ENCODE measurements at places on chromosomes 6 and 20.
A peak's percentile ranks its signal among the peaks of the same experiment; 100 is the strongest.

DNA sequence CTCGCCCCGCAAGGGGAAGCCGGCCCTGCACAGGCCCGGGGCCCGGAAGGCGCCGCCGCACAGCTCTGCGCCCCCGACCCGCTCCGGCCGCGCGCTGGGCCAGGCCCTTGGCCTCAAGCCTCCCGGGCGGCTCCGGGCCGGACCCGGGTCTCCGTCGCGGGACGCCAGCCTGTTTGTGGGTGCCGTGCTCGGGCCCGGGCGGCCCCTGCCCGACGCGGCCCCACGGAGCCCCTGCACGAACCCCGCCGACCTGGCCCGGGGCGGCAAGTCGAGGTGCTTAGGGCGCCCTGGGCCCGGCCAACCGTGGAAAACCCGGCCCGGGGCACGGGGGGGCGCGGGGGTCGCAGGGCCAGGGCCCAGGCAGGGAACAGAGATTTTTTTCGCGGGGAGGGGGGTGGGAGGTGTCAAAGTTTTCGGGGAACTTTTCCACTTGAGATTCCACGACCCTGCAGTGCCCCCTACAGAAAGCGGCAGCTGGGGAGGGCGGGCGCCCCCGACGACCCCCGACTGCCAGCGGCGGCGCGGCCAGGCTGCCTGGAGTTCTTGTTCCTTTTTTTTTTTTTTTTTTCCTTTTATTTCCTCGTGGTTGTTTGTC, 805 bp upstream of the STX16 start:
- peak; percentile 43 for DNase-seq

- peak; percentile 36 for DNase-seq
Measured at GRCh38 chr6:6057442-6058053, 50.8 kb upstream of the NRN1 start.

GRCh38 chr20:33680686-33681085, 5.5 kb downstream of the E2F1 start:
- DNase-seq = no peak

DNA sequence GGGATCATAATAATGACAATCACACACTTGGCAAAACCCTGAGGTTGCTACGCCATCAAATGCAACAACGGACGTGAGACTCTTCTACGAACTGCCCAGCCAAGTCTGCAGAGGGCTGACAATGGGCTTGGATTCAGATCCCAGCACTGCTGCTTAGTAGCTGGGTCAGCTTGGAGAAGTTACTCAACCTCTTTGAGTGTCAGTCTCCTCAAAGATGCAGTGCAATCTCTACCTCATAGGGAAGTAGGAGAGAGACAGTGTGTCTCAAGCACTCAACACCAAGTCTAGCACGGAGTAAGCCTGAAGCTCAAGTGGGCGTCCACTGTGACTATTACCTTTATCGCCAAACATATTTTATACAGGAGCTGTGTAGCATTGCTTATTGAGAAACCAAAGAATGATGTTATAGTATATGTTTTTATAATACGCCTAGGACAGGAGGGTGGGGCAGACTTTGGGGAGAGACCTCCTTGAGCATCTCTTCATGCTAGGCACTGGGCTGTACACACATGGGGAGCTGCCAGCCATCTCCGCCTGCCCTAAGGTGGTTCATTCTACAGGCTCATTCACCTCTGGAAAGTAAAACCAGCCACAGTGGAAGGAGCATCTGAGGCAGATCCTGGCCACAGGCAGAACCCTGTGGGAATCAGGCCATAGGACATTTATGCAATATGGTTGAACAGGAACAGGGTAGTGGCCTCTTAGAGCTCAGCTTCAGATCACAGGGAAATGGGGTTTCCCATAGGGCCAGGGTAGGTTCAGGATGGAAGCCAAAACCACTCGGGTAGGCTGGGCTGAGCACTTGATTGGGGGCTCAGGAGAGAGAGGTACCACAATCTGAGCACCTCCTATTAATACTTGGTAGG, 160.2 kb downstream of the MRPL14 start:
- DNase-seq = no peak

DNA sequence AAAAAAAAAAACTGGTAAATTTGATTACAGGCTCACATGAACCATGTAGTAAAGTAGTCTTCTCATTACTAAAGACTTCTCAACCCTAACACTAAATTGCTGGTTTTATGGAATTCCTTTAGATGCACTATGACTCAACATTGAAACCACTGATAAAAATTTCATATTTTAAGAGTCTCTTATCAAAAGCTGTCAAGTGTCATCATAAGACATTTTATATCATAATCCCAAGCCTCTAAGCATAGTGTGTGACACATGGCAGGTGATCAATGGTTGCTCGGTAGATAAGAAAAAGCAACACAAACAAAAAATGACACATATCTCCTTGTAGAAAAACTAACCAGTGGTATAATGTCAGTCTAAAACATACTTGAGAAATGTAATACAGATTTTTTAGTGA, 258.4 kb downstream of the RNGTT start:
- no peak for DNase-seq

DNA sequence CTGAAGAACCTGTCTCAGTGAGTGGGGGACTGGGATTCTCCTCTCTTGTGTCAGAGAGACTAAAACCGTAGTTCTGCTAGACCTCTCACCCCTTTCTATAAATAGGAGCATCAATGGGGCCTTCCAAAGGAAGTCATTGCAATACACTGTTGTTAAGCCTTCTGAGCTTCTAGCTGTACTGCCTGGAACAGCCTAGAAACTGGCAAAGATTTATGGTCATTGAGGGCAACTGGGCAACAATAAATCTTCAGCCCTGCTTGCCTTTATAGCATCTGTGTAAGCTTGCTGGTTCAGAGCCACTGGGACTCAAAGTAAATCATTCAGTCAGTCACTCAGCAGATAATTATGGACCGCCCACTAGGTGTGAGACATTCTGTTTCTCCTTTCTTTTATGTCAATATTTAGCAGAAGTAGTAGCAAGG, 53.2 kb downstream of the PPP1R14C start:
- DNase-seq = no peak

GRCh38 chr6:52407467-52407866, 12.7 kb upstream of the EFHC1 start:
- peak; percentile 58 for DNase-seq

- no peak for DNase-seq
Measured at GRCh38 chr20:1876217-1876921, 18.8 kb upstream of the SIRPA start.

DNA sequence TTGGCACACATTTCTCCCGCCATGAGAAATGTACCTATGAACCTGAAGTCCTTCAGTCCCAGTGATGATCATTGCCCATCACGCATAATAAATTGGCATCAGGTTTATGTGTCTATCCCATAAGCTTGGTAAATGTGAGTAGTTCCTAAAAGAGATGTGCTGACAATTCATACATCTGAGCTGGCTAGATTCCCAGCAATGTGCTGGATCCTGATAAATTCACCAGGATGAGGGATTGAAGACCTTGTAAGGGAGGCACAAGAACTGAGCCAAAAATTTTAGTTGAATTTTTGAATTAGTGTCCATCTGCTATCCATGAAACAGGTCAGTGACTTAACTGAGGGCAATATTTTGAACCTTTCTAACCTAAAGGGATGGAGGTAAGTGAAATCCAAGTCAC, 267.9 kb upstream of the CITED2 start:
- DNase-seq = no peak

GRCh38 chr6:133235221-133235620, 5.9 kb upstream of the EYA4 start:
- DNase-seq = no peak

DNA sequence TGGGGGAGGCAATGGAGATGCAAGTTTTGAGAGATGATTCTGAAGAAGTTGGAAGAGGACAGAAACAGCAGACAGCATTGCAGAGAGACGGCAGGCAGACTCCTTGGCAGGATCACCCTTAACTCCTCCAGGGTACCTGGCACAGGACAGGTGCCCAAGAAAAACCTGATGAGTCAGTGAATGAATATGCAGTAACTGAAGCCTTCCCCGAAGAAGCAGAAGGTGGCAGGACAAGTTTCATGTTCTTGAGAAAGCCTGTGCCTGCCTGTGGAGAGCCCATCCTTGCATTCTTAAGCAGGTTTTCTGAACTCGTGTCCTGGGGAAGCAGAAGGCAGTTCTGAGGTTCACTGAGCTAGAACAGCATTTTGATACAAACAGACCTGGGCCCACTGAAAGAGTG, 79.6 kb upstream of the SASH1 start:
- DNase-seq = no peak

DNA sequence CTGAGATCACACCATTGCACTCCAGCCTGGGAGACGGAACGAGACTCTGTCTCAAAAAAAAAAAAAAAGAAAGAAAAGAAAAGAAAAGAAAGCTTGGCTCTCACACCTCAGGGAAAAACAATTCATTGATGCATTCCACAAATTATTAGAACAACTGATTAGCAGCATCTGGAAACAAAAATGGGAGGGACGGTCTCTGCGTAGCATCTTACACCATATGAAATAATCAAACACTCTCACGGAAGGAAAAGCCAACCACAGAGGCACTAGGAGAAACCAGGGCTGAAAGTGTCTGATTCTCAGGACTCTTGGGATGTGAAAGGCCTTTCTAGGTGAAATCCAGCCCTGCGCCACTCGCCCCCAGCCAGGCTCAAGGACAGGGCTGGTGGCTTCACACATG, 2.3 kb upstream of the HELZ2 start:
- no peak for DNase-seq

- DNase-seq = no peak
Measured at GRCh38 chr6:47722194-47722593, 23.8 kb downstream of the ADGRF4 start.

DNA sequence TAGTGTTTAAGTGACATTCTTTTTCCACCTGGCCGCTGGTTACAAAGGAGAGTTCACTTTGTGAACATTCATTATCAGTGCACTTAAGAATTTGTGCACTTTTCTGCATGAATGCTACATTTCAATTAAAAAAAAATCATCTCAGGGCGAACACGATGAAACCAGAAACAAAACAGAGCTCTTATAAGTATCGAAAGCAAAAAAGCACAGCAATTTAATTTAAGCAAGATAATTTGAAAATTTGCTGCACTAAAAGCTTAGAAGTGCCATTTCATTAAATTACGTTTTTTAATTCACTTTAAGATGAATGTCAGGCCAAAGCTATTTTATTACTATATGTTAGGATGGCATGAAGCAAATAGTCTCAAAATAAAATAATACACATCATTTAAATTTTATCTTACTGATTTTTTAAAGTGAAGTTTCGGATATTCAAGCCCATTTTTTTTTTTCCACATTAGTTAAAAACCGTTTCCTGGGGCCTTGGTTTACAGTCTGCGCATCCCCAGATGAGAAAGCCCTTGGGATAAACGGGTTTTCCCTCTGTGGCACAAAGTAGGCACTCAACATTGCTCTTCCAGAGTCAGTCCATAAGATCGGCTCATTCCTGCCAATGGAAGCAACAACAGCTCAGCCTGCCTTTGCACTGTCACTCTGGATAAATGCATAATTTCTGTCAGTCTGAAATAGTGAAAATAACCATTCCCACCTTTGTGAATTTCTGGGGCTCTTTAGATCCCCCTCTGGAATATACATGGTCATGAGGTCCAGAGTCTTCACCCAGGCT, 80.1 kb downstream of the FYN start:
- DNase-seq = no peak

DNA sequence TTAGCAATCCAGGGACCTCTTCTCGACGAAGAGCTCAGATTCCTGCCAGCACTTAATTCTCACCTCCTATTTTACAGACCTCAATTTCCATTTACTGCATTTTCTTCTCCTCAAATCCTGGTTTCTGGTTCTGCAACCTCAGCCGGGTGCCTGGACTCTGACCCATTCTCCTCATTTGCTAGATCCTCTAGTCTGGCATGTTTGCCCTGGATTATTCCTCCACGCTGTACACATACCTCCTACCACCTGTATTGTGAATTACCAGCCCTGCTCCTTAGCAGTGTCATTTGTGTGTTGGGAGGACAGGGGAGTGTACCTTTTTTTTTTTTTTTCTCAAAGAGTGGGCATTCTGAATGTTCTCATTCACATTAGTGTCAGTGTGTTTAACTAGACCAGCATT, 204.4 kb downstream of the ZMYND8 start:
- no peak for DNase-seq

DNA sequence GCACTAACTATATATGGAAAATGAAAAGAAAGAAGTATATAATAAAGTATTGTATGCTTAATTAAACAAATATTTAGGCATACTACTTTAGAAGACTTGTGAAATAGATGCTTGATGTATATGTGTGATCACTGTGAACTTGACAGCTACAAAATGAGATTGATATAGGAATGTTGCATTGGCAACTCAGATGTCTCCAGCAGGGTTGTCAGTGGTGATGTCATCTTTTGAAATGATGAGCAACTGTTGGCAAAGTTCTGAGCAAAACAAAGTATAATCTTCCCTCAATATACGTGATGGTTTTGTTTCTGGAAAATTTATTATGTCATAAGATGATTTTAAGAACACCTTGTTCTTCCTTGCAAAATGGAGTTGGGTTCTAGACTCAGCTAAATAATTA, 133.8 kb downstream of the ARID1B start:
- DNase-seq = no peak

DNA sequence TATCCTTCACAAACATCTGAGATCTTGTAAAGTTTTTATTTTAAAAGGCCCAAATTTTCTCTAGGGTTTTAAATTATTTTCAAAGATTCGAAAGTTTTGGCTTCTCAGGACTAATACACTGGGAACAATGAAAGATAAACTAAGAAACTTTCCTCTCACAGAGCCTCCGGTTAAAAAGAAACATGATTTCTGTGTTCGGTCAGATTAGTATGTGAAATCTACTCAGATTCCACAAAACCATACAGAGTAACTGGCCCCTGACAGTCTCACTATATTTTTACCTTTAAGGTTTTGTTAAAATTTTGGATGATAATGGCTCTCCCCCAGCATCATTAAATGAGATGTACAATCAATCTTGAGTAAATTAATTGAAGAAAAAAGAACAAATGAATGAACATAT, 471.0 kb downstream of the COL12A1 start:
- no peak for DNase-seq

DNA sequence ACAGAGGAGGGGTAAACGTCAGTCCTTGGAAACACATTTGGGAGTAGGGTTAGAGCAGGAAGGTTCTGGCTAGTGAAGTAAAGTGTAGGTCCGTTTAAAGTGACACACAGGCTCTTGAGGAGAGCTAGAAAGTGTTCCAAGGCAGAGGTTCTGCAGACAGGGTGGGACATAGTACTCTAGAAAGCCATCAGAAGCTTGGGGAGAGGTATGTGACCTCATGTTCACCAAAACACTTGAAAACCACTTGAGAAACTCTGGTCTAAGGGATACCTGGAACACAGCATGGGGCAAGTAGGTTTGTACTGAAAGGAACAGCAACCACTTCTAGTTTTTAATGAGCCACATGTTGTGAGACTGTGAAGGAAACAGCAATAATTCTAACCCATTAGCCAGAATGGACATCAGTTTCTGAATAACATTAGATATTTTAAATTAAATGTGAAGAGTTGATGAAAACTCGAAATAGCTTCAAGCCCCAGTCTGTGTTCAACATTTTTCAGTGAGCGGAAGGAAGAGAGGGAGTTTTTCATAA, 49.0 kb downstream of the SOBP start:
- DNase-seq = no peak

GRCh38 chr6:70592391-70593117, 25.8 kb downstream of the SDHAF4 start:
- no peak for DNase-seq

All from CD4-positive, alpha-beta T cell treated with Interleukin-17A for 1 hour (primary cell).